ENCODE measurements at places on chromosomes 2 and 18. TPM values are rescaled to one million over a fixed set of nuclear protein-coding genes. Genes with fewer than 3 reads are reported as not detected.

The ATP6V1C2 gene
- total RNA-seq = not detected

The TUBA3E gene
- not detected for total RNA-seq

The CDH20 gene
- total RNA-seq = 0.17 TPM

The SERPINB3 gene
- not detected for total RNA-seq

The OSBPL1A gene
- 1.0 TPM for total RNA-seq

The ACVR1C gene
- 2.1 TPM for total RNA-seq

The RPRM gene
- total RNA-seq = not detected

The GALR1 gene
- total RNA-seq = not detected

The KANSL1L gene
- total RNA-seq = 10.2 TPM

The IL36B gene
- total RNA-seq = not detected

The TMEM17 gene
- not detected for total RNA-seq

The FAP gene
- not detected for total RNA-seq

The IWS1 gene
- total RNA-seq = 53.1 TPM

The CCDC148 gene
- not detected for total RNA-seq

The STARD6 gene
- total RNA-seq = not detected

- H3K27ac ChIP-seq = peak overlapping the region; percentile 94
- H3K36me3 ChIP-seq = peaks cover 28% of the 10 kb centered on the region
- DNase-seq = peak; percentile 62
These were observed 572 bp downstream of the RPS27A start for GRCh38 chr2:55232863-55233657.

GRCh38 chr2:150312271-150312670 is 175.2 kb downstream of the RND3 start:
- no peak for DNase-seq
- no peaks in the 10 kb centered on the region for H3K27me3 ChIP-seq

DNA sequence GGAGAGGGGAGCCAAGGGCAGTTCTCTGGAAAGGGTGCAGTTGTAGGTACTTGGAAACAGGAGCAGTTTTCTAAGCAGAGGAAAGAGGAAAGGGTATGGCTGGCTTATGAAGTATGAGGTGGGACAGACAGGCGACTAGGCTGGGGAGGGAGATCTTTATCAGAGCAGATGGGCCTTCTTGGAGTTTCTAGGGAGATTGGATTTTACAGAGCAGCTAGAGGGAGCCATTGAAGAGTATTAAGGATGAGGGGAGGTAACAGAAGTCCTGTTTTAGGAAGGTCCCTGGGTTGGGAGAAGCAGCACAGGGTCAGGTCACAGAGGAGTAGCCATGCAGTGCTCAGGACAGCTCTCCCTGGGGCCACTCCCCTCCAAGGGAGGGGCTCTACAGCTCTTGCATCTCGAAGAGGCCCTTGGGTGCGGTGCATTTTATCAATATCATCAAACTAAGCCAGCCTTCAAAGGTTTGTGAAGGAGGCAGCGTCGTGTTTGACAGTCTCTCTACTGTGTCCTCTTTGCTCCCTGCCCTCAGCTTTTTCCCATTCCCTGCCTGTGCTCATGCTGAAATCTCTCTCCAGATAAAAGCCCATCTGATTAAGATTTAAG is 154.3 kb downstream of the SETBP1 start:
- H3K4me1 ChIP-seq = peaks cover 15% of the 10 kb centered on the region
- H3K4me3 ChIP-seq = no peak overlapping the region
- DNase-seq = no peak
- no peaks in the 10 kb centered on the region for H3K27me3 ChIP-seq
- no peaks in the 10 kb centered on the region for H3K36me3 ChIP-seq

DNA sequence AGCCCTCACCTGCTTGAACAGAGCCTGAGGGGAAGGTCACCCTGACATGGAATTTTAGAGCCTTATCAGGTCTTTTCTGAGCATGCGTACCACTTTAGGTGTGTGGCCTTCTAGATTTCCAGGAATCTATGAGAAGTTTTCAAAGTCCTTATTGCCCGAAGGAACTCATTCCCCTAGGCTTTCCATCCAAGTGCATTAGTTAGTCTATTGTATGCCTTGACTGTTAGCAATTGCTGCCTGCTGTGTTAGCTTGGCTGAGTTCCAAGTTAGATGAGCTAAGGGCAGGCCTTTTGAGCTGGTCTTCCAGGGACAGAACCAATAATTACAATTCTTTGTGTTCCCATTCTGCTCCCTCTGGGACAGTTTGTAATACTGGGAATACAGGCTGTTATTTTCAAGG is 30.8 kb upstream of the PUM2 start:
- H3K27ac ChIP-seq = no peak overlapping the region
- no peak overlapping the region for H3K4me3 ChIP-seq
- no peaks in the 10 kb centered on the region for H3K36me3 ChIP-seq
- H3K4me1 ChIP-seq = peaks cover 4% of the 10 kb centered on the region

- H3K36me3 ChIP-seq = peaks cover 3% of the 10 kb centered on the region
- H3K27ac ChIP-seq = peak overlapping the region; percentile 61
- H3K4me3 ChIP-seq = peak overlapping the region; percentile 21
- H3K27me3 ChIP-seq = no peaks in the 10 kb centered on the region
- H3K4me1 ChIP-seq = peaks cover 84% of the 10 kb centered on the region
These were observed 20.4 kb downstream of the FAM178B start for GRCh38 chr2:96965781-96966514.

DNA sequence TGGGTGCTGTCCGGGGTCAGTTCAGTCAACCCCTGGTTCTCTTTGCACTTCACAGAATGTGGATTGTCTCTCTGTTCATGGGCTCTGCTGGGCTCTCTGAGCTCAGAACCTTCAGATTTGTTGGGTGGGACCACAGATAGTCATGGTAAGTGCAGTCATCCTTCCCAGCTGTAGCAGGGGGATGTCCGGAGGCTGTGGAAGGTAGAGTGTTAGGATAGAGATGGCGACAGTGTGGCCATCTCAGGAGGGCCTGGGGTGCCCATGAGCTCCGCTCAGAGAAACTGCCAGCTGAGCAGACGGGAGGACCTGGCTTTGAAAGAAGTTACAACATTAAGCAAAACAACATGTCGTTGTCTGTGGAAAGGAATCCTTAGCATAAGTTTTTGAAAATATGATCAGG is 149.8 kb downstream of the FAM210A start:
- H3K36me3 ChIP-seq = peaks cover 20% of the 10 kb centered on the region
- no peaks in the 10 kb centered on the region for H3K27me3 ChIP-seq
- peak overlapping the region; percentile 79 for H3K27ac ChIP-seq

GRCh38 chr2:45782986-45783385 is 131.5 kb downstream of the PRKCE start:
- H3K36me3 ChIP-seq = no peaks in the 10 kb centered on the region
- H3K4me3 ChIP-seq = no peak overlapping the region
- peaks cover 11% of the 10 kb centered on the region for H3K4me1 ChIP-seq
- no peak overlapping the region for H3K27ac ChIP-seq

DNA sequence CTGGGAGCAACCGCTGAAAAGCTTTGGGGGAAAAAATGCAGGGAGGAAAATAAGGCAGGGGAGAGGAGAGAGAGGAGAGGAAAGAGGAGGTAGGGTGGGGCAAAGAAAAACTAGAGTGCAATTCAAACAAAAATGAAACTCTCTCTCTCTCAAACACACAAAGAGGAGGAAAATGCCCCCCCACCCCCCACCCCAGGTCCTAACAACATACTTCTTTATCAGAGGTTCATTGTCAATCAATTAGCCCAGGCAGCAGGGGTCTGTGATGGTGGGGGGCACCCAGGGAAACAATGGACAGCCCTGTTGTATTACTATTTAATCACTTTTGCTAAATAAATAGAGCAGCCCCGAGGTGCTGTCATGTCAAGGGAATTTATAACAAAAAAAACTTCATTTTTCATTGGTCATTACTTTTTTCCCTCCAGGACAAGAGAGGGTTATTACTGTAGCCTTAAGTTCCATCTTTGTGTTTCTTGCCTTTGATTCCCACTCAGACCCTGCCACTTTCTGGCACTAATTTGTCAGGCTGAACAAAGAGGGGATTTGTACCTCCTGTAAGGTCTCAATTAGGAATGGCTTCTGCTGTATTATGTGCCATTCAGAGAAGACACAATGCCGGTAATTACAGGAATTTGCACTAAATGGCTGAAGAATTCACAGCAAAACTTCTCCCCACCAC is 55.0 kb downstream of the PLEKHM3 start:
- no peak for DNase-seq
- peaks cover 2% of the 10 kb centered on the region for H3K4me1 ChIP-seq
- H3K4me3 ChIP-seq = no peak overlapping the region

GRCh38 chr18:74500372-74500771 is 4.2 kb downstream of the CNDP2 start:
- no peak for DNase-seq
- peaks cover 47% of the 10 kb centered on the region for H3K4me1 ChIP-seq
- H3K27ac ChIP-seq = peak overlapping the region; percentile 50
- H3K27me3 ChIP-seq = no peaks in the 10 kb centered on the region

DNA sequence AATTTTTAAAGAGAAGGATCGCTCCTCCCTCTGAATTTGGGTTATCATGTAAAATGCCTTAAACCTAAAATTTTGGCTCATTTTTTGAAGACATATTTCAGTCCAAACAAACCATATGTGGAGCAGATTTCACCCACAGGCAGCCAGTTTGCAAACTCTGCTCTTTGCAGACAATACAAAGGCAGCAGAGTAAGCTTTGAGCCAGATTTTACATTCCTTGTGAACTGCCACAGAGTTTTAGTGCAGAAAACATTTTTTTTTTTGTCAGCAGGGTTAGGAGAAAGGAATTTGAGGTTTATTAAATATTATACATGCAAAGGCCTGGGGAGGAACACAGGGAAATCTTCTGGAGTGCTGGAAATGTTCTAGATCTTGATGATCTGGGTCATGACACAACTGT is 171.9 kb upstream of the FN1 start:
- H3K36me3 ChIP-seq = no peaks in the 10 kb centered on the region
- no peak overlapping the region for H3K4me3 ChIP-seq
- H3K4me1 ChIP-seq = no peaks in the 10 kb centered on the region
- DNase-seq = no peak
- H3K27ac ChIP-seq = no peak overlapping the region
- peaks cover 3% of the 10 kb centered on the region for H3K27me3 ChIP-seq

GRCh38 chr2:164388511-164388910 is 232.8 kb downstream of the GRB14 start:
- no peak for DNase-seq
- H3K4me3 ChIP-seq = no peak overlapping the region
- H3K4me1 ChIP-seq = no peaks in the 10 kb centered on the region
- no peak overlapping the region for H3K27ac ChIP-seq
- H3K36me3 ChIP-seq = no peaks in the 10 kb centered on the region

DNA sequence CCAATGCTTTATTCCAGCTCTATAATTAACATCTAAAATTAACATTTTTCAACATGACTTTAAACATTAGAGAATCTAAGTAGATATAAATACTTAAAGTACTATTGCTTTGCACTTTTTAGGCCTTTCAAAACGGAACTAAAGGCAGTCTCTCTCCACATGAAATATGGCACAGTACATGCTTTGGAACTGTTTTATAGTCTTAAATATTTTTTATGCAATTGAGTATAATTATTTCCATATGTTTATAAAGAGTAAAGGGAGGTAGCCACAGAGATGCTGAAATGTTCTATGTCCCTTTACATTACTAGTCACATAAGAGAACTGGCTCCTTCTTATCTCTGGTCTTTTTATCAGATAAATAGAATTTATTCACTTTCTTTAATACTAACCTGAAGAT is 674.0 kb downstream of the PLCL1 start:
- H3K4me1 ChIP-seq = no peaks in the 10 kb centered on the region
- H3K27me3 ChIP-seq = no peaks in the 10 kb centered on the region
- H3K36me3 ChIP-seq = no peaks in the 10 kb centered on the region
- DNase-seq = no peak
- no peak overlapping the region for H3K4me3 ChIP-seq

GRCh38 chr2:102449370-102449974 is 23.6 kb upstream of the SLC9A4 start:
- no peak overlapping the region for H3K4me3 ChIP-seq
- DNase-seq = peak; percentile 70
- H3K27me3 ChIP-seq = no peaks in the 10 kb centered on the region
- no peak overlapping the region for H3K27ac ChIP-seq
- peaks cover 36% of the 10 kb centered on the region for H3K36me3 ChIP-seq
- H3K4me1 ChIP-seq = peaks cover 11% of the 10 kb centered on the region

GRCh38 chr2:102391565-102391964 is 31.4 kb upstream of the IL18RAP start:
- no peak overlapping the region for H3K27ac ChIP-seq
- peaks cover 11% of the 10 kb centered on the region for H3K4me1 ChIP-seq
- DNase-seq = no peak

DNA sequence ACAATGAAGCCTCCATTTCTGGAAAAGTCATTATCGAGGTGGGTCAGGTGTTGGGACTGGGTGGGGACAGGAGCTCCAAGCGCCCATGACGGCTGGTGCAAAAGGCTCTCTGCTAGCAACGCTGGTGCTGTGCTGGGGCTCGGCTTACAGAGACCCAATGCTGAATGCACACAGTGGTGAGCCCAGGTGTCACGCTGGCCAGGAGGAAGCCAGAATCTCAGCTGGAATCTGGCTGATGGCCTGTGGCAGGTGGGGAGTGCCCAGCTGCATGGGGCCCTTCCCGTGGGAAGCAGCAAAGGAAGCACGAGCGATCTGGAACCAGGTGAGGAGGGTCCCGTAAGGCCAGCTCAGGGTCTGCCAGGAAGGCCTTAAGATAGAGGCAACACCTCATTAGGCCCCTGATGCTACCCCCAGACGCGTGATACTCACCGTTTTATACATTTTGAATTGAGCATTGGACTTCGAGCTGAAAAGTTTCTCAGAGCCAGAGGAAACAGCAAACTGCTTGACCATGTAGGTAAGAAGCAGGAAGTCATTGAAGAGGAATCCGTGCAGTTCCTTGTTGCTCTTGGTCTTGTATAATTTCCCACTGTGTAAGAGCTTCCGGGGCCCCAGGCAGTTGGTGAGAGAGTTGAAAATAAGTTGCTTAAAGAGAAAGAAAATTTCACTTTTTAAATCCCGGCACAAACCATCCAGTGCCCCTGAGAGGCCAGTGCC is 34.7 kb downstream of the FAM228A start:
- no peak for DNase-seq
- H3K36me3 ChIP-seq = peaks cover 3% of the 10 kb centered on the region
- no peaks in the 10 kb centered on the region for H3K4me1 ChIP-seq
- no peak overlapping the region for H3K4me3 ChIP-seq

- peak overlapping the region; percentile 94 for H3K4me3 ChIP-seq
- peaks cover 10% of the 10 kb centered on the region for H3K36me3 ChIP-seq
- H3K27me3 ChIP-seq = peaks cover 34% of the 10 kb centered on the region
- DNase-seq = peak; percentile 40
These were observed 697 bp upstream of the SPATS2L start for GRCh38 chr2:200305797-200306195.

DNA sequence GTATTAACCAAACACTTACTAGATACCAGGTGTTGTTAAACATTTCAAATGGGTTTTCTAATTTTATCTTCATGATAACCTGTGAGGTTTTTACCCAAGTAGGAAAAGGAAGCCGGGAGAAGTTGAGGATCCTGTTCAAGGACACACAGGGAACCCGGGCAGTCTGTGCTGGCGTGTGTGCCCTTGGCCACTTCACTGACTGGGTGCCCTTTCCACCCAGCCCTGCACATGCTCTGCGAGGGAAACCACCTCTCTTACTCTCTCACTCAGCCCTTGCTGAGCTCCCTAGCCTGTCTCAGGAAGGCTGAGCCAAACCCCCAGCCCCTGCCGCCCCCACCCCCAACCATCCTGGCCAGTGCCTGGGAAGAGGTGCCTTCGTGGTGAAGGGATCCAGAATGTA is 51.8 kb downstream of the TEX44 start:
- DNase-seq = no peak
- no peak overlapping the region for H3K4me3 ChIP-seq

All from activated naive CD8-positive, alpha-beta T cell treated with anti-CD3 and anti-CD28 coated beads, Interleukin-2, amount 10 ng/mL, durations not matched to agents 7 days and 5 days (primary cell).